IPS DF 6.9 (cell line): ENCODE measurements at places on chromosomes 4 and X.

DNA sequence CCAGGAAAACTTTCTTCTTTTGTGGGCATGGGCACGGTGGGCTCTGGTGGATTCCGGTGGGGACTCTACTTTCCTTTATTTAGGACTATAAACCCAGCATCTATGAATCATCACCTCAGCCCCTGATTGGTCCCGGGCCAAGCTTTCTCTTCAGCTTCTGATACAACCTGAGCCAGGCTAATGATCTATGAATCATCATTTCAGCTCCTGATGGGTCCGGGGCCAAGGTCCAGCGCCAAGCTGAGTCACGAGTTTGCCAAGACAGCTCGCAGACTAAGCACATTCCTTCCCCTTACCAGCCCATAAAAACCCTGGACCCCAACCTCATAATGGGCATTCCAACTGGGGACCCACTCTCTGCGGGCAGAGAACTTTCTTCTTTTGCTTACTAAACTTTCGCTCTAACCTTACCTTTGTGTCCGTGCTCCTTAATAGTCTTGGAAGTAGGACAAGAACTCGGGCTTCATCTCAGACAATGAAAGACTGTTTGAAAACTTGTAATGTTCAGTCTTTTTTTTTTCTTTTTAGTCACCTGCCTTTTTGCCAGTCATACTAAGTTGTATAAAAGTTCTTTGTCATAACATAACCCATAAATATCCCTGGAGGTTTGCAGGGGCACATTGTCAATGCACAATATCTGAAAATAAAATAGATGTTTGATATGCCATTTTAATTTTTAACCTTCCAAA lies 904.9 kb upstream of the EPHA5 start:
- no peak for DNase-seq

GRCh38 chr4:167475951-167476350 lies 241.7 kb upstream of the SPOCK3 start:
- no peak for DNase-seq

- DNase-seq: no peak
These were observed 151.0 kb downstream of the SH3KBP1 start for GRCh38 chrX:19736389-19736788.

GRCh38 chr4:183554346-183554686 lies 49.5 kb downstream of the ING2 start:
- no peak for DNase-seq

DNA sequence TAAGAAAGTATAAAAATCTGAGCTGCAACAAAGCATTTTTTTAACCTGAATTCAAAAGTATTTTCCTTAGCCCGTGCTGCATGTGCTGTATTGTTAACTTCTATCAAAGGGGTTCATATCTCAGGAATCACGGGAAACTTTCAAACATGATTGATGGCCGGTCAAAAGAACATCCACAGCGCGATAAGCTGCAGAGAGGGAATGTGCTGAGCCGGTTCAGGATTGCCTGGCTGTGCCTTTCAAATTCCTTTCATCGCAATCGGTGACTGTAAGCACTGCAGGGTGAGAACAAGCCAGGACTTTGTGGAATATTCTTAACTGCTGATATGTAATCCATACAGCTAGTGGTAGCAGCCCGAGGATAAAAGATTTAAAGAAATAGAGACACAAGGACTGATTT lies 210.9 kb upstream of the NOCT start:
- no peak for DNase-seq

- no peak for DNase-seq
These were observed 33.3 kb downstream of the BBS12 start for GRCh38 chr4:122765692-122766352.

- no peak for DNase-seq
These were observed 504.9 kb downstream of the UBE2NL start for GRCh38 chrX:144388738-144389137.

GRCh38 chr4:89307446-89308160 lies at the start of gene GPRIN3:
TSS of gene GPRIN3 (minus strand) at chr4:89307800. CDS start at chr4:89250110, 57,690 bp downstream.
- DNase-seq: no peak

DNA sequence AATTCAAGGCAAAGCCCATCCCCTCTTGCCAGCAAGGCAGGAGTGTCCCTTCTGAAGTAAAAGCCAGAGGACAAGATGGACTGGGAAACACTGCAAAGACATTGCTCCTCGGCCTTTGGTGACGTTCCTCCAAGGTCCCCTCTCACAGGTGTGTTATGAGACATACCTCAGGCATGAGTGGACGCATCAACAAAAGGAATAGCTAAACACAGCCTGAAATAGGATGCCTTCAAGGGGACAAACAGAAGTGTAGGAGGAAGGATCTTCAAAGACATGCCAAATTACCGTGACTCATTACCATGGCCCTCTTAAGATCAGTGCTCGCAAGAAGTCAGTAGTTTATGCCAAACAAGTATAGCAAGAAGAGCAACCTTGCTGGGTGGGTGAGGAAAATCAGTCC lies 6.0 kb upstream of the IDS start:
- no peak for DNase-seq

DNA sequence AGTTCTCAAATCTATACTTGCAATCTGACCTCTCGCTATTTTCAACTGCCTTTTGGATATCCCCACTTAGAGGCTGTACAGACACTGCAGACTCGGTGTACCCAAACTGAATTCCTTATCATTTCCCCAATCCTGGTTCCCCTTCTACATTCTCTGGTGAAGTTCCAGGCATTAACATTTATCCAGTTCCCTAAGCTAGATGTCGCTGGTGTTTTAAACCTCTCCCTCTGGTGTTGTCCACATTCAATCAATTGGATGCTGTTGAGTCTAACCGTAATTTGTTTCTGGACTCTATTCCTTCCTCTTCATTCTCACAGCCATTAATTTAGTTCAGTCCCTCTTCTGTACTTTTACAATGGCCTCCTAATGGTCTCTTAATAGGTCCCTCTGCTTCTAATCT lies 7.2 kb upstream of the STK26 start:
- no peak for DNase-seq

DNA sequence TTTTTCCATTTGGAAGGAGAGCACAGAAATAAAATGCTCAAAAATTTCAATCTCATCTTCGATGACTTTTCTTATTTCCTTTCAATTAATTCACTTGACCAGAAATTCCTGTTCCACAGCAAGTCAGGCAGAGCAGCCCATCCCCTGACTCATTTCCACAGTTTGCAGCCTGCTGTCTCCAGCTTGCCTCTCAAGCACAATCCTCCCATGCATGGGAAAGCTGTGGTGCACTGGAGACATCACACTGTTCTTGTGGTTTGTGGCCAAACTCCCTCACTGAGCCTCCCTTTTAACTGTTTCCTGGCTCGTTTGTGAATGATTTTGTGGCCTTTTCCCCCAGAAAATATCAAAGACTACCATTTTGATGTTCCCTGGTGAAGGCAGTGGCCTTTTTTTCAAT lies 114.0 kb upstream of the ENPEP start:
- DNase-seq: no peak

- DNase-seq: no peak
These were observed 152.9 kb downstream of the RTL3 start for GRCh38 chrX:78506248-78506647.

GRCh38 chr4:67809502-67809901 lies 55.3 kb upstream of the GNRHR start:
- DNase-seq: no peak

DNA sequence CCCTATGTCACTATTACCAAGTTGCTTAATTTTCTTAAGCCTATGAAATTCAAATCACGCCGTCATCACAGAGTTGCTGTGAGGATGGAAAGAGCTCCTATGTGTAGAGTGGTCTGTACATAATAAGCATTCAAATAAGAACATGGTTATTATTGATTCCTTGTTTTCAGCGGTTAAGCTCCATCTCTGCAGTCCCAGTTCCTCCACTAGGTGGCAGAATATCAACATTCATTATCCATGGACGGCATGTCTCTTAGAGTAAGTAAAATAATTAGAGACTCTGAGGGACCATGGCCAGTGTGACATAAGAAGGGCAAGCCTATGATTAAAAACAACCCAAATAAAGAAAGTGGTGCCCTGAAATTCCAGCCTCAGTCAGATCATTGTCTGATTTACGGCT lies 132.5 kb upstream of the NHS start:
- peak; percentile 29 for DNase-seq

DNA sequence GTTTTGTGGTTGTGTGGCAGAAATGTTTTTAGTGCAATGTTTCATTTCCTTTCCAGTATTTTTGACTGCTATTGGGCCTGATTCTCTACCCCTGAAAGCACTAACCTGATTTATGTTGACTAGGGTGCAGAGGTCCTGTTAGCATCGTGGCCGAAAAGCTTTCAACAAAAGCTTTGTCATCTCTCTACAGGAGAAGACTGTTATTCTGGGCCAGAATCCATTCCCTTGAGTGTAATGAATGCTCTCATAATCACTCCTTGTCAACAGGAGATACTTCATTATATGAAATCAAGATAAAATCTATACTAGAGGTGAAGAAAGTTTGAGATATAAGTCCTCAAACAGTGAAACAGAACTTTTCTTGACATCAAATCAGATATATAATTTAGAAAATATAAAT lies 195.5 kb downstream of the ZNF330 start:
- no peak for DNase-seq

GRCh38 chr4:26862381-26862915 lies 1.8 kb downstream of the STIM2 start:
- DNase-seq: no peak

DNA sequence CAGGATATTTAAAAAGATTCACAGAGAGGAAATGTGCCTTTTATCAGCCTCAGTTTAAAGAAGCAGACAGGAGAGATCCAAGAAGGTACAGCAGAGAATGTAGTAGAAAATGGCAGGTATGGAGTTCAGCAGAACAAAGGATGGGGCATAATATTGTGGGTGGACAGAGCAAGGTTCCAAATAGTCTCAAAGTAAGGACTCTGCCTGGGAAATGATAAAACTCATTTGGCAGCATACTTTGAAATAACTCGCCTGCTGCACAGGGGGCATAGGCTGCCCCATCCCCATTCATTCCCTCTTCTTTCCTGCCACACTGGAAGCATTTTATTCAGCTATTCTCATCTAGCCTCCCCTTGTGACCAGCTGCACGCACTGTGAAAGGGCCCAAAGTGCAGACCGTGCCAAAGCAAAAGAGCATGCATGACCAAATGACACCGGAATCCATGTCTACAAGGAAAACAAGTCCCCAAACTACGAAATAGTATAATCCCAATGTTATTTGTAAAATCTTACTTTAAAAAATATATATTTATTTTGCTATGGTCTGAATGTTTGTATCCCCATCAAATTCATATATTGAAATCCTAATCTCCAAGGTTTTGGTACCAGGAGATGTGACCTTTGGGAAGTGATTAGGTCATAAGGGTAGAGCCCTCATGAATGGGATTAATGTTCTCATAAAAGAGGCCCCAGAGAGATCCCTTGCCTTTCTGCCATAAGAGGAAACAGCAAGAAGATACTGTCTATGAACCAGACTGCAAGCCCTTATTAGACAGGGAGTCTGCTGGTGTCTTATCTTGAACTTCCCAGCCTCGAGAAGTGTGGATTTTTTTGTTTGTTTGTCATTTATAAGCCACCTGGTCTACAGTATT lies 77.4 kb upstream of the PRSS48 start:
- DNase-seq: no peak

DNA sequence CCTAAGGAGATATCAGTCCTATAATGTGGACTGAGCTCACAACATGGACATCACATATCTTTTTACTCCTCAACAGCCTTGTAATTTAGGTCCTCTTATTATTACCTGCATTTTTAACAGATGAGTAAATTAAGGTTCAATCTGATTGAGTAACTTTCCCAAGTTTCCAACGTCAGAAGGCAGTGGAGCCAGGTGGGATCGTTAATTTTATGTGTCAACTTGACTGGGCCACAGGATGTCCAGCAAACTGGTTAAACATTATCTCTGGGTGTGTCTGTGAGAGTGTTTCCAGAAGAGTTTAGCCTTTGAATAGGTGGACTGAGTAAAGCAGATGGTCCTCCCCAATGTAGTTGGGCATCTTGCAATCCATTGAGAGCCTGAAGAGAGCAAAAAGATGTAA lies 59.0 kb upstream of the SLIT2 start:
- DNase-seq: no peak

DNA sequence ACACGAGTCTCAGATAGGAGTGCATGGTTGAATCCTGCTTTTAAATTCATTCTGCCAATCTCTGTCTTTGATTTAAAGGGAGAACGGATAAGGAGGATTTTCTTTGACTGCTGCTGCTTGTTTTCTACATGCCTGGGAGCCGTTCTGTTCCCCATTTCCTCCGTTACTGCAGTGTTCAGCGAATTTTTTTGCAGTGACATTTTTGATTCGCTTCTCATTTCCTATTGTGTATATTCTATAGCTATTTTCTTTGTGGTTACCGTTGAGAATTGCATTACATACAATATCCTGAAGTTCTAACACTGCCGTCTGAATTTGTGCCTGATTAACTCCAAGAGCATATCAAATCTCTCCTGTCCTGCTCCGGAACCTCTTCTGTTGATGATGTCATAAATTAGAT lies 14.8 kb upstream of the MAEA start:
- DNase-seq: no peak

DNA sequence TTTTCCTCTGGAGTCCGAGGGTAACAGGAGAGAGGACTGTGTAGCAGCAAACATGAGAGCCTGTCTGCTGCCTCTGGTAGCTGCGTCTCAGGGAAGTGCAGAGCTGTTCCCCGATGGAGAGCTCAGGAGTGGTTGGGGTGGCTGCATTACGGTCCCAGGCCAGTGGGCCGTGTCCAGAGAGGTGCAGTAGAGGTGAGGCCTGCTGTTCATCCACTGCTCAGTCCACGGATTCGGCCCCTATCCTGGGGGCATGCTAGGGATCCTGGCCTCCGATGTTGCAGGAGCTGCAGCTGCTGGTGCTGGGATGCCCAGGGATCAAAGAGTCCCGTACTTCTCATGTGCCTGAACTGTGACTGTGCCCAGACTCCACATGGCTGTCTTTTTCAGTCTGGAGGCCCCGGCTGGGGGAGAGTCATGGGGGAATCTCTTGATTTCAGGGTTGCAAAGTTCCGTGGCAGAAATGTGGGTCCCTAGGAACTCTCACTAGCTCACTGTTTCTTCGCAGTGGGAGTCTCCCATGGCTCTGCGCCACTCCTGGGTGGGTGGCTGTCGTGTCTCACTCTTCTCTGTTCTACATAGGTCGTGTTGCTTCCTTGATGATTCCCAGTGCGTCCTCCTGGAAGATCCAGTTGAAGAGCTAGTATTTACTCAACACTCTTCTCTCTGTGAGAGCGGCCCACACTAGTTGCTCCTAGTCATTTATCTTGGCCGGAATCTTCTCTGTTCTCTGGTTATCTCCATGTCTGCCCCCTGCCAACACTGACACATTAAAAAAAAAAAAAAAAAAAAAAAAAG lies 109.5 kb upstream of the CENPE start:
- no peak for DNase-seq

GRCh38 chrX:84358271-84358670 lies 144.0 kb downstream of the HDX start:
- no peak for DNase-seq

GRCh38 chrX:39675619-39676018 lies 422.1 kb downstream of the BCOR start:
- no peak for DNase-seq

- DNase-seq: no peak
These were observed 9.2 kb downstream of the NHSL2 start for GRCh38 chrX:71919886-71920285.

- DNase-seq: no peak
These were observed 238.8 kb downstream of the MGST2 start for GRCh38 chr4:139904406-139904805.
